ENCODE measurements at places on chromosomes 4 and X. TPM values are rescaled to one million over a fixed set of nuclear protein-coding genes. Genes with fewer than 3 reads are reported as not detected.
A peak's percentile ranks its signal among the peaks of the same experiment; 100 is the strongest.

- DNase-seq: no peak
Measured at GRCh38 chr4:98232202-98232601, 29.0 kb upstream of the RAP1GDS1 start.

DNA sequence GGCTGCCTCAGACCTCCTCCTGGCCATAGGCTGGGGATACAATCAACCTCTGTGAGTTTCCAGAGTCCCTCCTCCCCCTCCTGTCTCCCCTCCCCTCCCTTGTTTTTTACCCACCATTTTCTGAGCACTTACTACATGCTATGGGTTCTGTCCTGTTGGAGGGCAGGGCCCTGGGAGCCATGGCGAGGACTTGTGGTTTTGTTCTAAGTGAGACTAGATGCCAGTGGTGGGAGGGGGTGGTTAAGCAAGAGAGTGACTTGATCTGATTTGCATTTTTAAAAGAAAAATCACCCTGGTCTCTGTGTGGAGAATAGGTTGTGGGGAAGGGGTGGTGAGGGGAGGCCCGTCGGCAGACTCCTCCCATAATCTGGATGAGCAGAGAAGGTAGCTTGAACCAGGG is 39.5 kb downstream of the EFNB1 start:
- DNase-seq: no peak

- DNase-seq: no peak
Measured at GRCh38 chr4:8238515-8239053, 31.0 kb upstream of the HTRA3 start.

- peak; percentile 8 for DNase-seq
Measured at GRCh38 chrX:1435241-1435895, 17.3 kb downstream of the ASMTL start.

DNA sequence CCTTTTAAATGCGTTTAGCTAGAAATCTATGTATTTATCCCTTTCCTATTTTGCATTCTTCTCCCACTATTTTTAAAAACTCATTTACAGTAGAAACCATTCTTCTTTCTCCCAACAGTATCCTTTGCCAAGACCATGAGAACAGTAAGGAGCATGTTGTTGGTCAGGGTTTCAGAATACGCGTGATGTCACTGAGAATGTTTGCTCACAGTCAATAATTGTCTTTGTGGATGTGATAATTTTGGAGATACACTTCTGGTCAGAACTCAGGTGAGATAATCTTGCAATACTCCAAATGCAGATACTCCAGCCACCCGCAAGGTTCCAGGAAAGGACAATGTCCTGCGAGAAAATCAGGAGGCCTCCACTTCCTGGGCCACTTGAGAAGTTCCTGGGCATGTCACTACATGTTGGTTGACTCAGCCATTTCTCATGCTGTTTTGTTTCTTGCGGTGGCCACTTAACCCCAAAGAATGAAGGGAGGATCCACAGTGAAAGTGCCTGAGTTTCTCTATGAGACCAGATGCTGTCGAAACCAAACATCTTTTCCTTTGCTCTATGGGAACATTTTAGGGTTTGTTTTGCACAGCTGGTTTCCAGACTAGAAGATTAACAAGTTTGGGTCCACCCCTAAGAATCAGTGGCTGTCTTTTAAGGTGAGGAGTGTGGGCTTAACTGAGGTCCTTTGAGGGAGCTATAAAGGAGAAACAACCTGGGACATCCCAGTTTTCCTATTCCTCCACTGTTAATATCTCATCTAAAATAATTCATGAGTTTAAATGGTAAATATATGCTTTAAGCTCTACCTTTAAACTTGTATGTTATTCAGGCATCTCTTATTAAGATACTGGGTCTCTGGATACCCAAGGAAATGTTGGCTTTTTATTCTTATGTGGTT is 116.0 kb downstream of the SOWAHB start:
- DNase-seq: no peak

GRCh38 chrX:125202591-125203248 is 117.0 kb upstream of the TEX13C start:
- no peak for DNase-seq

GRCh38 chr4:175054980-175055379 is 136.8 kb downstream of the ADAM29 start:
- DNase-seq: no peak

- DNase-seq: no peak
Measured at GRCh38 chrX:19869193-19869592, 18.2 kb downstream of the SH3KBP1 start.

DNA sequence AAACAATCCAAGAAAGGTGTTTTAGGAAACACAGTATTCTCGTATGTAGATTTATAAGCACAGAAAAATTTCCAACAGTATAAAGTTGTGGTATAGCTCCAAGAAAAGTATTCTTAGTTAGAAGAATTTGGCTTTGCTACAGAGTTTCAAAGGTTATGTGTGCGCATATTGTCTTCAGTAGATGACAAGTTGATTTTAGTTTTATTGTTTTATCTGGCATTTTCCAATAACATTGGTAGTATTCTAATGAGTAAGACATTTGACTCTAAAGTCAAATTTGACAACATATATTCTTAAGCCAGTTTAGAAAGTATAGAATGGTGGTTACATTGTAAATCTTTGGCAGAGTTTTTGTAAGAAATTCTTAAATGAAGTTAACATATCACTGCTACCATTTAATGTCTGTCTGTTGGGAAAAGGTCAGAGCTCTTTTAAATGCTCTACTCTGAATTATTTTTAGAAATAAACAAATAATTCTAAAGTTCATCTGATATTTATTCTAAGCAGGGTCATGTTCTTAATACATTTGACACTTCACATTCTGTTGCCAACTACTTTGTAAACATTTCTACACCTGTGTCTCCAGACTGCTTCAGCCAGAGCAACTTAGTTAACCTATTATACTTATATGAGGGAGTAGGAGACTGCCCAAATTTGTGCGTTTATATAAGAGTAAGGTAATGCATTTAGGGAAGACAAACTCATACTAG is 30.0 kb downstream of the CLCN3 start:
- no peak for DNase-seq

GRCh38 chrX:153611298-153612095 is 12.6 kb upstream of the CCNQ start:
- no peak for DNase-seq

DNA sequence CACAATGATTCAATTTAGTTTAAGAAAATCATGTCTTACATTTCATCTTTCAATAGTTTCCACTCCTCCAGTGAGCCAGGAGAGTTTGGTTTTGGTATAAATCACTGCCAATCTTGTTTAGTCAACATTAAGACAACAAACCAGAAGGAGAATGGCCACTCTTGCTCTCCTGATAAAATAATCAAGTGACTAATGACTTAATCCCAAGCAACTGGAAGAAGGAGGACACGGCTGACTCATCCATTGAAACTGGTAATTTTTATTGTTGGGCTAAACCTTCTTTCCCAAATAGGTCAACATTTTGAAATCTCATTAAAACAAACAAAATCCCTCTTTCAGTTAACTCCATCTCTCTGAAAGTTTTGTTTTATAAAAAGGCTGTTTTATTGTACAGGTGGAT is 230.2 kb downstream of the CLCN4 start:
- no peak for DNase-seq

GRCh38 chr4:53963781-53964180 is 100.6 kb downstream of the CHIC2 start:
- DNase-seq: no peak

DNA sequence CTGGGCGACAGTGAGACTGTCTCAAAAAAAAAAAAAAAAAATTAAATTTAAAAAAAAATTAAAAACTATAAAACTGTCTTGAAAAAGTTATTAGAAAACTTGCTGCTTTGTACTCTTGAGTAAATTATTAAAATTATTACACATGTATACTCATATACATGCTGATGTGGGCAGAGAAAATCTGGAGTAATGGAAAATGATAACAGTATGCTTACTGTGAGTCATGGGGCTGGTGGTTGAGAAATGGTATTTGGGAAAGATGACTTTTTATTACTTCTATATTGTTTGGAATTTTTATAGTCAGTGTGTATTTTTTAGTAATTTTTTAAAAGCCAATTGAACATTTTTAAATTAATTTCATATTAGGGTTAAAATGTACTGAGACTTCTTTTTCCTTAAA is 7.5 kb downstream of the YY2 start:
- DNase-seq: no peak

The LNX1 gene
- total RNA-seq: 9.1 TPM

The FANCB gene
- total RNA-seq: 0.94 TPM

The MXRA5 gene
- 1.7 TPM for total RNA-seq

The OGT gene
- 96.4 TPM for total RNA-seq

The JADE3 gene
- total RNA-seq: 9.5 TPM

The GABRE gene
- 22.9 TPM for total RNA-seq

The RAB39B gene
- not detected for total RNA-seq

The GBA3 gene
- not detected for total RNA-seq

The CFAP299 gene
- total RNA-seq: not detected

The AWAT2 gene
- not detected for total RNA-seq

The CSAG2 gene
- total RNA-seq: not detected

Measured in left ventricle myocardium superior (tissue), 1 donor.